ENCODE measurements at places on chromosomes 13 and 19.

DNA sequence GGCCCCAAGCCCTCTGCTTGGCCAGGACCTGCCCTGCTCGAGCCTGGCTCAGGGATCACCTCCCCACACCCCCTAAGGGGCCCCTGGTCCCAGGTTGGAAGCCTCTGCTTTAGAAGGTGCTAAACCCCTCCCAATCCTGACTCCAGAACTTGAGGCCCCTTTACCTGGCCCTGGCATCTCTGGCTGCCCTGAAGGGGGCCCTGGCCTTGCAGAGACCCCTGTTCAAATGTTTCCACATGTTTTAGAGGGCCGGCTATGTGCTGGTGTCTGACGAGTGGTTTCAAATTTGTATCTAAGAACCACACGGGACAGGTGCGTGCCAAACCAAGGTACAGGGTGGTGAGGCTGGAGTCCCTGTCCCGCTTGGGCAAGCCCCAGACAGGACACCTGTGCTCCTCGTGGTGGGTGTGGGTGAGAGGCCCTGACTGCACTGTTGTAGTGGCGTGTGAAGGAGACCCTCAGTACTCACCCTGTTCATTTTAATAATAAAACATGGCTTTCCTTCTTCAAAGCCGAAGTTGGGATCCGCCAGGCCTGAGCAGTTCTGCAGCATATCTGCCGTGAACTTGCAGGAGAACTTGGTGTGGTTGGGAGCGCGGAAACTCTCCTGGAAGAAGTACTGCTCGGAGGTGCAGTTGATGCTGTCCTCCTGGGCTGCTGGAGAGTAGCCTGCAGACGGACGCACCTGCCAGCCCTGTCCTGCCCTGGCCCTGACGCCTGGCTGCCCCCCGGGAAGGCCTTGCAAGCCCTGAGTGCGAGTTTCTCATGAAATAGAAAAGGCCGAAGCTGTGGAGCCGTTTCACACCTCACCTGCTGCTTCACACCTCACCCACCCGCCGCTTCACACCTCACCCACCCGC, 5.4 kb downstream of the ATP4B start:
- DNase-seq, result no peak

- no peak for DNase-seq
Observed at GRCh38 chr19:3699741-3700241, 477 bp downstream of the PIP5K1C start.

- DNase-seq, result no peak
Observed at GRCh38 chr13:23427881-23428528, 5.5 kb downstream of the SACS start.

DNA sequence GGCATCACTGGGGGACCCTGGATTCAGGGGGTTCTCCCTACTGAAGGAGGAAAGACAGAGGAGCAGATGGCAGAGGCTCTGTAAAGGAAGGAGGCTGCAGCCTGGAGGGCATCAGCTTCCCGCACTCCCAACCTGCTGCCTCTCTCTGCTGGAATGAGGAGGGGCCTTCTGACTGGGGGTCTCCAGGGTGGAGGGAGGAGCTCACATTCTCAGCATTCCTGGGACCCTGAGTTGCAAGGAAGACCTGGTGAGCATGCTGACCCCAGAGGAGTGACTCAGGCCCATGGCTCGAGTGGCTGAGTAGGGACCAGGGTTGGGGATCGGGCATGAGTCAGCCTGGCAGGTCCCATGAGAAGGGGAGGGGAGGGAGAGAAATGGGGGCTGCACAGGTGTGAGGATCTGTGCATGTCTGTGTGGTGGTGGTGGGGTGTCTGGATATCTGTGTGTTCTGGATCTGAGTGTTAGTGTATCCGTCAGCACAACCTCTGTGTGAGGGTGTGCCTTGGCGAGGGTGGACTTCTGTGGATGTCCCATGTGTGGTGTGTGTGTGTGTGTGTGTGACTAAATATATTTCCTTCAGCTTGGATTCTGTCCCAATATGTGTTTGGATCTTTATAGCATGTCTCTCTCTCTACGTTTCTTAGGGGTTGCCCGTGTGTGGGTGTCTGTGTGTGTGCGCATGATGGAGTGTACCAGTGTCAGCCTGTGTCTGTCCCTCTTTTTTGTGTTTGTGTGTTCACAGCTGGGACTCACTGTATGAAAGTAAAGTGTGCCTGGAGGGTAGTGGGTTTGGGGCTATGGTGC, 4.6 kb downstream of the AXL start:
- DNase-seq, result no peak

DNA sequence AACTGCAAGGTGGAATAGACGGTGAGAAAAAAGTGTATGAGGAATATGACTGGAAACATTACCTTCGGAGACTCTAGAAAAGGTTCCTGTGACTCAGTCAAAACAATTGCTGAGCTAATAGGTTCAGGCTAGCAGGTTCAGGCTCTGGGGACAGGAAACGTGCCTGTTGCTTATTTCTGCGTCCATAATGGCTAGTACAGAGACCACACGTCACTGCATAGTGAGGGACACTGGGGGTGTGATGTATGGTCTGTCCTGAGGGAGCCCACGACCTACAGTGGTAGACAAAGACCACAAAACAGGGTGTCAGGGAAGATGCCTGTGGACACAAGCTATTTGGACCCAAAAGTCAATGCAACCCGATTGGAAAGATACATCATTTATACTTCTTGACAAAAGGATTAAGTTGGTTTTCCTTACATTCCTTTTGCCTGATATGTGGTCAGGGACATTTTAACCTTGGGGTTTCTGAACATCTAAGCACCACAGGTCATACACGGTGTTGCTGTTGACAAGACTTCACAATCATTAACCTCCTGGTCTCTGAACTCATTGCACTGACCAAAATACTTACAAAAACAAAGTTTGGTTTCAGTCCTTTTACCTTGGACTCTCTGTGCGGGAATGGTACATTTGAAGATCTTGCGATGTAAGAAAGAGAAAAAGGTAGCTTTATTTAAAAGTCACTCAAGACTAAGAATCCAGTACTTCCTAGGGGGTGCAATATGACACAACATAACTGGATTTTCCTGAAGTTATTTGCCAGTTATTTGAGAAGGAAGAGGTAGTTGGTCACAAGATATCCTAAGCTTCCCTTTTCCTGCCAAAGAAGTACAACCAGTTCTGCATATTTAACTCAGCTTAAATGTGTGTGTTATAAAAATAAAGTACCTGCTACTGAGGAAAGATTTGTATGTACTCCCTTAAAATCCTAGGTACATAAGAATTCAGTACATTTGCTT, 20.0 kb downstream of the CRYL1 start:
- DNase-seq, result no peak

DNA sequence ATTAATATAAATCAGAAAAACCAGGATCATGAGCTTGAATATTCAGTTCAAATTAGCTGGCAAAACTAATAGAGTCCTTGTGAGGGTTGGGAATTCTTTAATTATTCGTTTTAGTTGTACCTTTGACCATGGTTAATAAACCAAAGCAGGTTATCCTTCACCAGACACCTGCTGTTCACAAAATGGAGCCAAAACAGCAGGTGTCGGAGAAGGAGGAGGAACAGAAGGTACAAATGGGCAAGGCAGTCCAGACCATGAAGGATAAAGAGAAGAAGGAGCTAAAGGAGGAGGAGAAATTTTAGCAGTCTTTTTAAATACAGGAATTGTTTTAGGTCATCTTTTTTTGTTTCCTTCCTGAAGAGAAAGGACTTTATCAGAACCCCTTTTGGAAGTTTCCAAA, 106.1 kb downstream of the NHLRC3 start:
- DNase-seq, result no peak

DNA sequence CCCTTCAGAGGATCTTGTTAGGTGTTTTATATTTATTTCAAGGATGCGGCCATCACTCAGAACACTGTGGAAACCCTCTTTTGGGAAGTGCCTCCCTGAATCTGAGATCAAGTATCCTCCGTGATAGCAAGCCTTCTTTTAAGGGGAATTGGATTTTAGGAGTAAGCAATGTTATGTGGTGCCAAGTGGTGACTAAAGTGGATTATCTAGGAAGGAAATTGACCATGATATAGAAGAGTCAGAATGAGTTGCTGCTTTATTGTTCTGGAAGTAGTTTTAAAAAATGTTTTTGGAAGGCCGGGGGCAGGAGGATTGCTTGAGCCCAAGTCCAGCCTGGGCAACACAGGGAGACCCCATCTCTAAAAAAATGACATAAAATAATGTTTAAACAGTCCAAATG, 6.7 kb downstream of the ERCC5 start:
- no peak for DNase-seq

GRCh38 chr19:2555422-2556220, 79.7 kb downstream of the GADD45B start:
- DNase-seq, result no peak

- no peak for DNase-seq
Observed at GRCh38 chr13:107066355-107066754, 498.4 kb upstream of the ARGLU1 start.

- no peak for DNase-seq
Observed at GRCh38 chr13:94662274-94662945, 49.9 kb downstream of the SOX21 start.

GRCh38 chr19:4152241-4152998, 1.0 kb upstream of the CREB3L3 start:
- no peak for DNase-seq

- no peak for DNase-seq
Observed at GRCh38 chr13:44309794-44310757, 63.5 kb upstream of the SERP2 start.

DNA sequence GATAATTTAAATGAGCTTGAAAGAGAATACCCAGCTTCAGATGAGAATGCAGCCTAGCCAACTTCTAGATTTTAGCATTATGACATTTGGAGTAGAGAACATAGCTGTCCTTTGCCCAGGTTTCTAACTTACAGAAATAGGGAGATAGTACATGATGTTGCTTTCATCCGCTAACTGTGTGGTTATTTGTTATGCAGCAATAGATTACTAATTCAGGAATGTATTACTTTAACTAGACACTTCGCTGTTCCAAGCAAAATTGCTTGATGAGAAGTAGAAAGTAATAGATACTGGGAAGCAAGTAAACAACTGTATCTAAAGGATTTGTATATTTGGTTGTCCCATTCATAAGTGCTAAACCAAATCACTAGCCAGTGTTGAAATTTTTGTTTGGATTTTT, 790.9 kb upstream of the PRR20A start:
- no peak for DNase-seq

All from stimulated activated CD8-positive, alpha-beta memory T cell treated with anti-CD3 and anti-CD28 coated beads, Interleukin-2, amount 100 ng/mL, for 48 hours (primary cell).